HCEC 1CT (cell line): ENCODE measurements at places on chromosomes 3 and 15.

GRCh38 chr3:79661896-79662295, 105.9 kb downstream of the ROBO1 start:
- no peak for DNase-seq

- DNase-seq: no peak
These were observed 54.9 kb upstream of the CCR2 start for GRCh38 chr3:46298871-46299607.

- no peak for DNase-seq
These were observed 202.9 kb upstream of the CADM2 start for GRCh38 chr3:84755860-84756259.

DNA sequence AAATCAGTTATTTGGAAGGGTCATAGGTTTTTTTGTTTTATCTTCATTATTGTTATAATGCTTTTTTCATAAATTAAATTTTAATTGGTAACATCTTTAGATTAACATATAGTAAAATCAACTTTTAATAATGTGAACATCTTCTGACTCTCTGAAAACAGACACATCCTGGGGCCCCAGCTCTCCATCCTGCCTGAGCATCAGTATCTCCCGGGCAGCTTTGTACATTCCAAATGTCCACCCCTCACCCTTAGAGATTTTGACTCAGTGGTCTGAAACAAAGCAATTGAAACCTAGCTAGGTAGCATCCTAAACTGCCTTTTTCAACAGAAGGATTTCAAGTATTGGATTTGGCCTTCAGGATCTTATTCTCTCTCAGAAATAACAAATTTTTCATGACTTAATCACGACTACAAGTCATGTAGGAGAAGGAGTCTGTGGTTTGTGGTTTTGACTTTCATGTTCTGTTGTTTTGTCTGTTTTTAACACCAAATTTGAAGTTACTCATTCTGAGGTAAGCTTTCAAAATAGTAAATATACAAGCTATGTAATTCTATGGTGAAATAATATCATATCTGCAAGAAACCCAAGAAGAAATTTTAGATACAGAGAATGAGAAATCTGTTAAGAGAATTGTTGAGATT, 147.3 kb upstream of the UBE2E2 start:
- peak; percentile 92 for DNase-seq

- DNase-seq: no peak
These were observed 1.2 kb downstream of the TIGIT start for GRCh38 chr3:114294940-114295480.

DNA sequence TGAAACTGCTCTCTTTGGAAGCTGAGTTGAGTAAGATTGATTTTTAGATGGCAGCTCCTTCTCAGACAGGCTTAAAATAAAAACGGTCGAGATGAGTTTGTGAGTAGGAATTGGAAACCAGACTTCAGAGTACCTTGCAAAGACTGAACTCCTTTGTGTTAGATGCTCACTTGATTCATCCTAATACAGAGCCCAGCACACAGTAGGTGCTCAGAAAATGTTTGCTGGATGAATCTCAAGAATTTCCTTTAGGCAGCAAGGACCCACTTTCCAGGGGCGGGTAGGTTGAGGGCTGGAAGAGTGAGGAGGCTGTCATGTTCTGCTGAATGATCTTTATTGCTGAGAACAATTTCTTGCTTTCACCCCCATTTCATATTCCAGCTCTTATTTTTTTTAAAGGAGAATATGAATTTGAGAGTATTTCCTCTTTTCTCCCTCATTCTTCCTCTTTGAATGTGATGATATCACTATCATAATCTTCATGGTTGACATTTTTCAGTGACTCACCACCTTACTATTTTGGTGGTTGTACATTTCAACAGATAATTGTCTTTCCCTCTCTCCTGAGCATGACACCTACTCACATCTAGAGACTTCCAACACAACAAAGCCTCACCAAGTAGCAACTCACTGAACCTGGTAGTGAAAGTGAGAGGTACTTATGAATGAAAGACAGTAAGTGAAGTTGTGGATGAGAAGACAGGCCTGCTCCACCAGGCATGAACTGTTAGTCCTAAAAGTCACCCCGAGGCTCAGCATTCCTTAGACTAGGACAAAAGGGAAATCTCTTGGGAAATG, 113.3 kb downstream of the PDCD6IP start:
- DNase-seq: peak; percentile 63

- DNase-seq: no peak
These were observed 309.4 kb upstream of the STT3B start for GRCh38 chr3:31223278-31223677.

DNA sequence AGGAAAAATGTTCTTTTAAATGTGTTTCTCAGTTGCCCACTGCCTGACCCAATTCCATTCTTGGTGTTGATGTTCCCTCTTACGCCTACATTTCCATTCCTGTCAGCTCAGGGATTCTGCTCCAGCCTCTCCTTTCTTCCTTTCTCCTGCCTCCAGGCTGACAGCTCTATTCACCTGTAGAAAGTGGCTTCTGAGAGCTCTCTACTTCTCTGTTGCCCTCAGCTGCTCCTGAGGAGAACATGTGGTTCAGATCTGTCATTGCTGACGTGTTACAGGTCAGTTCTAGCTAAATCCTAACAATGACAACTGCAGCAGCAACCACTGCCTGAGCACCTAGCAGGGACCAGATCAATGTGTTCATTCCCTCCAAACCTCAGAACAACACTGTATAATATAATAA, 144.9 kb upstream of the PLAAT1 start:
- DNase-seq: no peak

- no peak for DNase-seq
These were observed 274.2 kb upstream of the ICE2 start for GRCh38 chr15:60752973-60753720.

- peak; percentile 89 for DNase-seq
These were observed 903 bp downstream of the SLC25A38 start for GRCh38 chr3:39383881-39384664.
